ENCODE measurements at places on chromosomes 4 and X. TPM values are rescaled to one million over a fixed set of nuclear protein-coding genes. Genes with fewer than 3 reads are reported as not detected.

Gene NDNF
- 1.9 TPM for total RNA-seq

Gene MAML3
- 4.7 TPM for total RNA-seq

DNA sequence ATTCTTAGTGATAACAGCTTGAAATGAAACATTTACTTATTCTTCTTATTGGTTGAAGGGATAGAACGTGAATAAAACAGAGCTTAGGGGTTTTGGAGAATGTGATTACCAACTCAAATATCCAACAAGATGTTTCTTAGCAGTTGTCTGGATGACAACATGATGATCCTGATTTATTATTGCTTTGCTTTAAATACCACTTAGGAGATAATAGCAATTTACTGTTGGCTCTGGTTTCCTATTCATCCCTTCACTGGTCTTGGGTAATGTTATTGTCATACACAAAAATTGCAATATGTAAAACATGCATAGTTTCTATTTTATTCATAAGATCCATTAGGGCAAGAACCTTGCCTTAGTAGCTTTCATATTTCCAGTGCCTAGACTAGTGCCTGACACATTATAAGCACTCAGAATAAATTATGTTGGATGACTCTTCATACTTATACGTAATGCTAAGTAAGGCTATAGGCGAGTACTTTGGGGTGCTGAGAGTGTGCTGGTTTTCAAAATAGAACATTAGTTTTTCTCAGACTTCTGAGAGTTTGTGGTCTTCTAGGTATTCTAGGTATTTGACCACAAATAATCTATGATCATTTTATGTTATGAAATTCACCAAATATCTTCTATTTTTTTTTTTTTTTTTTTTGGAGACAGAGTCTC lies 58.6 kb upstream of the PGRMC2 start:
- peaks cover 3% of the 10 kb centered on the region for H3K4me1 ChIP-seq
- no peak overlapping the region for H3K4me3 ChIP-seq
- no peak for DNase-seq
- H3K27me3 ChIP-seq, result no peaks in the 10 kb centered on the region
- H3K27ac ChIP-seq, result no peak overlapping the region

- H3K27ac ChIP-seq, result no peak overlapping the region
- peaks cover 72% of the 10 kb centered on the region for H3K36me3 ChIP-seq
- H3K27me3 ChIP-seq, result no peaks in the 10 kb centered on the region
- no peaks in the 10 kb centered on the region for H3K4me1 ChIP-seq
- no peak for DNase-seq
Observed at GRCh38 chr4:112648263-112649054, 11.5 kb downstream of the LARP7 start.

GRCh38 chr4:40842725-40843423 lies 93.1 kb downstream of the NSUN7 start:
- peaks cover 24% of the 10 kb centered on the region for H3K4me1 ChIP-seq
- H3K36me3 ChIP-seq, result no peaks in the 10 kb centered on the region
- no peak overlapping the region for H3K4me3 ChIP-seq
- no peaks in the 10 kb centered on the region for H3K27me3 ChIP-seq

Data from ascending aorta (tissue), 2 donors.